Tongue (tissue), 3 donors: ENCODE measurements at places on chromosomes 16 and 17.

DNA sequence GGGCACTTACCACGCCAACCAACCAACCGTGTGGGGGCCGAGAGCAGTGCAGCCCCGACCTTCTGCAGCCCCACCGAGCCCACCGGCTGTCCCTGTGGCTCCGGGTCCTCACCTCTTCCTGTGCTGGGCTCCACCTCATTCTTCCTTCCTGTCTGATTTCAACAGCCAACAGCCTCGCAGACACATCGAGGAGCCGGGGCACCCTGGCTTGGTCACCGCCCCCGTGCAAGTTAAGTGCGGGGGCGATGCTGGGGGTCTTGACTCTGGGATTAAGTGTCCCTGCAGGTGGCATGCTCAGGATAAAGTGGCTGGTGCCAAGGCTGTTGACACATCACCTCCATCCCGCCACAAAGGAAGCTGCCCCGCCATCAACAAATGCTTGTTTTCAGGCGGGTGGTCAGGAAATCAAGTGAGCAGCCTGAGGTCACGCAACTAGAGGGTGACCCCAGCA is at the start of gene NLRC3:
NLRC3 (minus strand) TSS at position 102 of the 451 bp plus-strand sequence. CDS start 12,367 bp downstream, outside the sequence.
- DNase-seq: no peak

- DNase-seq: no peak
Measured at GRCh38 chr17:33438139-33438538, 145.0 kb upstream of the ASIC2 start.

DNA sequence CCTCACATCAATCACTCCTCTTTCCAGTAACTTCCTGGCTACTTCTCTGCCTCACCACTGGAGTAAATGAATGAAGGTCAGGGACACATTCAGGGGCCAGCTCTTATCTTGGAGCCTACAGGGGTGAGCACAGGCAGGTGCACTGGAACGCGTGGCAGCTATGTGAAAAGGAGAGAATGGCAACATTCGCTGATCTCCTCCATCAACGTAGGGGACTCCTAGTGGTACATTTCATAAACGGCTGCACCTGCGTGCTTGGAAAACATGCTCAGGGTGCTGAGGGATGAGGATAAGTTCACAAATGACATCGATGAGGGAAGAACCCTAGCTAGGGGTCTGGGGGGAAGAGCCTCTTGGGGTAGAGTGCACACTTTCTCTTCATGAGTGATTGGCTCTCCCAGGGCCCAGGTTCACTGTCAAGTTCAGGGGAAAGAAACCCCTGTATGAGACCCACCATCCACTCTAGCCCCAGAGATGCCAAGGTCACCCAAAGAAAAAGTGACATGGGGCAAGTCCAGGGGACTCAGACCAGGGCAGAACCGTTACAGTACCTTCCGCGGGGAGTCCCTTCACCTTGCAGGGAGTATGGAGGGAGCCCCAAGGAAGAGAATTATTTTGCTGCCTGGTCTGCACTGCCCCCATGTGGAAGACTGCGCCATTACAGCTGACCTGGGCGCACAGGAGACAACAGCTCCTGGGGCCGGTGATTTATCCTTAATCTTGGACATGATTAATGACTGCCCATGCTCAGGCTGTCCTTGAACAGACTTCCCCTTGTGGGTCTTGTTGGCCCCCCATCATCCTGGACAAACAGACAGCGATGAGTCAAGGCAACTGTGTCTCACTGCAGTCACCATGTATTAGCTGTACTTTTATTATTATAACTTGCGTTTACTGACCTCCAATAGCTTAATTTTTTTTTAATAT is 30.1 kb downstream of the VAC14 start:
- peak; percentile 81 for DNase-seq

DNA sequence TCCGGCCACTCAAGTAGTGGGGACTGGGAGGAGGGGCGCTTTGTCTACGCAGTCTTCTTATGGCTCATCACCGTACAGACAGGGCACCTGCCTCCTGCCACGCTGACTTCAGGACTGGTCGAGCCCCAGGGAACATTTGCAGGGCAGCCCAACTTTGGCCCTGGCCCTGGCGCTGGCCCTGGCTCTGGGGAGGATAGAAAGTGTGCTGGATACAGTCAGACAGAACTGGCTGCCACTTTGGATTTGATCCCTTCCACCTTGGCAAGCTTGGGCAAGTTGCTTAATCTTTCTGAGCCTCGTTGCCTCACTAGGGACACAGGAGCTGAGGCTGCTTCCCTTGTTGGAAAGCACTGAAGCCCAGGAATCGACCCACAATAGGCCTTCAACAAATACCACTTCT is 13.6 kb downstream of the LGALS9 start:
- DNase-seq: no peak

GRCh38 chr17:55632236-55632635 is 90.4 kb downstream of the TMEM100 start:
- no peak for DNase-seq

DNA sequence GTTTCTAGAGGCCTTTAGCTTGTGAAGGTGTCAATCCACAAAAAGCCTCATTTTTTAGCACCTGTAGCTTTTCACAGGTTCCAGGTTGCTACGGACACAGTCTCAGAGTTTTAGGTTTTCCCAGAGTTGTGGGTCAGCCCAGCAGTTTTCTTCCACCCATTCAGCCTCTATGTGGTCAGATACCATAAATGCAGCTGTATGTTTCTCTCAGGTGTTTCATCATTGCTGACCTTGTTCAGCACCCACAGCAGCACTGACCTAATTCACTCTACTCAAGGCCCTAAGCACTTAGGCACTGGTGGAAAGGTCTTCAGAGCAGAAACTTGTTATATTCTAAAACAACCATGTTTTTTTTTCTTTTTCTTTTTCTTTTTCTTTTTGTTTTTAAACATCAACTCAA is 15.0 kb upstream of the SPACA3 start:
- no peak for DNase-seq

DNA sequence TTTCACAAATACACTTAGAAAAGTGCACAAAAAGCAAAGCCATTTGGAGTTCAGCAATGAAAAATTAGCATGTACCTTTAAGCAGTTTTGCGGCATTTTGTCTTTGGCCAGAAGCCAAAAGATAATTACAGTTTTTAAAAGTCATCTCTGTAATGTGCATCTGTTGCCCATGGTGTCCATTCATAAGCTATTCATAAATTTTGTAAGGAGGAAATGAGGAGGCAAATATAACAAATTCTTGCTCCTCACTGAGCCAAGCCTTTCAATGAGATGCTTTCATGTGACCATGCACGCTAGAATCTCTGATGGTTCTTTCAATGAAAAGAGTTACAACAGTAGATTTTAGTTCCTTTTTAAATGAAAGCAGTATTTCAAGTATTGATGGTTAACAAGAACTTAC is 247.1 kb upstream of the MON1B start:
- DNase-seq: peak; percentile 22

DNA sequence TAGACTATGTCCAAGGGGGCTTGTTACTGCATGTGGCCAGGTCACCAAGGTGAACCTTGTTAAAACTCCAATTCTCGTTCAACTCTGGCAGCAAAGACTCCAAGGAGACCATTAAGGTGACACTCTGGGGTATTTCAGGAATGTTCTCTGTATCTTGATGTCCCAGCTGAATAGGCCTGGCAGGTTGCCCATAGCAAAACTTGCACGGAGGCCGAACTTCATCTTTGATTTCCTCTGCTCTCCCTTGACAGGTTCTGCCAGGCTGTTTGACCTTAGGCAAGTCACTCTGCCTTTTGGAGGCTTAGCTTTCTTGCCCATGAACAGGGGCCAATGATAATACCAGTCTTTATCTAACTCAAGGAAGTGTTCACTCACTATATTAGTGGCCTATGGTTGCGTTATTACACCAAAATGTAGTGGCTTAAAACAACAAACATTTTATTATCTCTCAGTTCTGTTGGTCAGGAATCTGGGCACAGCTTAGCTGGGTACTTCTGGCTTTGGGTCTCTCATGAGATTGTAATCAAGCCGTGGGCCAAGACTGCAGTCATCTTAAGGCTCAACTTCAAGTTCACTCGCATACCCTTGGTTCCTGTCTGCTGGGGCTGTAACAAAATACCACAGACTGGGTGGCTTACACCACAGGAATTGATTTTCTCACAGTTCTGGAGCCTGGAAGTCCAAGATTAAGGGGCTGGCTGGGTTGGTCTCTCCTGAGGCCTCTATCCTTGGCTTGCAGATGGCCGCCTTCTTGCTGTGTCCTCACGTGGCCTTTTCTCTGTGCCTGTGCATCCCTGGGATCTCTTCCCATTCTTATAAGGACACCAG is 168.5 kb downstream of the UTP18 start:
- no peak for DNase-seq

- peak; percentile 92 for DNase-seq
Measured at GRCh38 chr16:82845116-82845515, 218.3 kb downstream of the CDH13 start.

GRCh38 chr17:39170109-39170508 is 4.1 kb upstream of the ARL5C start:
- DNase-seq: no peak

DNA sequence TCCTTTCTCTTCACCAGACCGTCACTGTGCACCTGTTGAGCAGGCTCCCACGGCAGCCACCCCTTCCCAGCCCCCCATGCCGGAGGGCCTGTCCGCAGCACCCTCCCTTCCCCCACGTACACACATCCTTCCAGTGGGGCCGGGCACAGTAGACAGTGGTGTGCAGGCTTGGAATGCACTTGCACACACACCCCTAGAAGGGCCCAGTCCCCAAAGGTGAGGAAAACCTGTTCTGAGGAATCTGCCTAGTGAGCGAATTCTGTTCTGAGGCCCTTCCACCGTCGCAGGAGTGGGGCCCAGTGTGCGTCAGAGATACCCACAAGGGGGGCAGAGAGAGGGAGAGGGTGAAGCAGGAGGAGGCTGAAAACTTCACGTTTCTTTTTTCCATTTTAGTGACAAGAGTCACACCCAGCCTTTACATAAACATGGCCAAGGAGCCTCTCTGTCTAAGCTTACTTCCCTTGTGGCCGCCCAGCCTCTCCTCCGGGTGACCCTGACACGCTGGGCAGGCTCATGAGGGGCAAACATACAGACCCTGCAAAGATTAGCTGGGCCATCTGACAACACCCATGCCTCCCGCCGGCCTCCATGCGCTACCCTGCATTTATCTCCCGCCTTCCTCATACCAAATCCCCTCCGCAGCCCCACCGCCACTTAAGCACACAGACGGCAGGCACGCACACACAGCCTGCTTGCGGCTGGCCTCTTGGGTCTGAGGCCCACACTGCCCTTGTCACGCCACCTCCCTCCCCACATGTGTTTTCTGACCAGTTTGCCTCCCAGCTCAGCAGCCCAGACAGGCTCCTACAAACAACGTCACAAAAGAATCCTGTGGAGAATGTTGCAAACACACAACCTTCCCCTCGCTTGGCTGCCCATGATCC is 1.8 kb downstream of the ZBTB4 start:
- peak; percentile 78 for DNase-seq

GRCh38 chr17:77433385-77434135 is 292.8 kb downstream of the SEC14L1 start:
- DNase-seq: peak; percentile 91

DNA sequence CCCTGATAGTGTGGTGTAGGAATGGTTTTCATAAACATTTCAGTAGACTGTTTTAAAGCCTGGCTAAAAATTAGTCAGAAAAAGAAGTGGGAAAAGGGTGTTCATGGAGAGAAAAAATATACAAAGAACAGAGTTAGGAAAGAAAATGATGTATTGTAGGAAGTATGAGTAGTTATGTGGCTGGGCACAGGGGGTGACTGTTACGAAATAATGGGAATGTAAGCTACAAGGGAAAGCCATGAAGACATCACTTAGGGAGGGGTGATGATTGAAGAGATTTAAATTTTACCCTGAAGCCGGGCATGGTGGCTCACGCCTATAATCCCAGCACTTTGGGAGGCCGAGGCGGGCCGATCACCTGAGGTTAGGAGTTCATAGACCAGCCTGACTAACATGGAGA is 55.3 kb downstream of the NUP88 start:
- no peak for DNase-seq

- DNase-seq: no peak
Measured at GRCh38 chr17:70820276-70820675, 650.9 kb downstream of the KCNJ2 start.

- no peak for DNase-seq
Measured at GRCh38 chr17:49997301-49997650, 2.3 kb upstream of the DLX3 start.

DNA sequence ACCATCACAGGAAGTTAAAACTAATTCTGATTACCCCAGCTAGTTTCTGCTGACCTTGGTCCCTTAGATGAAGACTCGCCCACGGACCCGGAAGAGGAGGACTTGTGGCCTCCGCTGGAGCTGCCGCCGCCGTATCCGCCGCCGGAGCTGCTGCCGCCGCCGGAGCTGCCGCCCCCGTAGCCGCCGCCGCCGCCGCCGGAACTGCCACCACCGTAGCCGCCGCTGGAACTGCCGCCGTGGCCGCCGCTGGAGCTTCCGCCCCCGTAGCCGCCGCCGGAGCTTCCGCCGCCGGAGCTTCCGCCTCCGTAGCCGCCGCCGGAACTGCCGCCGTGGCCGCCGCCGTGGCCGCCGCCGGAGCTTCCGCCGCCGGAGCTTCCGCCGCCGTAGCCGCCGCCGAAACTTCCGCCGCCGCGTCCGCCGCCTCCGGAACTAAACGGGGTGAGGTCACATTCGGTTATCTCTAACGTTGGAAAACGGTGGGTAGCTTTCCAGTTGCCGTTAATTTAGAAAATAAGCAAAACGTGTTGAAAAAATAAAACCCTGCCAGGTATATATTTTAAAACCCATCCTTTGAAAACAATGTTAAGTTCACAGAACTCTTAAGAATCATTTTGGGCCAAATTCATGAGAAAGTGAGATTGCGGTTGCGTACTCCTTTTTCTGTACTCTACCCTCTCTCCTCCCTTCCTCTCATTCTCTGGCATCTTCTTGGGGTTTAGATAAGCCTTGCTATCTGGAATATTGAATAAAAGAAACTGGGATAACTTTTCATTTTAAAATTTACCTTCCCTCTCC is 3.5 kb downstream of the KRT10 start:
- DNase-seq: peak; percentile 93

GRCh38 chr17:66604376-66604775 is 230.5 kb upstream of the CACNG5 start:
- peak; percentile 77 for DNase-seq

GRCh38 chr17:21677126-21677910 is 15.0 kb upstream of the KCNJ18 start:
- DNase-seq: no peak

GRCh38 chr17:74126179-74126900 is 77.1 kb upstream of the RPL38 start:
- no peak for DNase-seq

DNA sequence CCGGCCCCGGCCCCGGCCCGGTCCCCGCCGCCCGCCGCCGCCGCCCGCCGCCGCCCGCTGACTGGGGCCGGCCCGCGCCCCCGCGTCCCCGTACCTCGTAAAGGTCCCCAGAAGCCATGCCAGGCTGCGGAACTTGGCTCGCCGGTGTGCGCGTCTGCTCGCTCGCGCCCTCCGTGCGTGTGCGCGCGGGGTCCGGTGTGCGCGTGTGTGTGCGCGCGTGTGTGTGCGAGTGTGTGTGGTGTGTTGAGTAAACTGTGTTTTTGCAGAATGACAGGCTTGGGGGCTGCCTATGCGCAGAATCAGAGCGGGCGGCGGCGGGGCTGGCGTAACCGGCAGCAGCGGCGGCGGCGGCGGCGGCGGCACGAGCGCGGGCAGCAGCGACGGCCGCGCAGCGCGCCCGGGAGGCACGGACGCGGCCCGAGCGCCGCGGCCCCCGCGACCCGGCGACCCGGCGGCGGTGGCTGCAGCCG is 307 bp downstream of the CDYL2 start:
- DNase-seq: peak; percentile 62

- DNase-seq: no peak
Measured at GRCh38 chr17:1727258-1727789, 2.8 kb downstream of the WDR81 start.

- DNase-seq: peak; percentile 97
Measured at GRCh38 chr16:85126705-85127378, 14.6 kb upstream of the CIBAR2 start.

- DNase-seq: no peak
Measured at GRCh38 chr16:31271621-31272190, 11.9 kb downstream of the ITGAM start.

- DNase-seq: peak; percentile 11
Measured at GRCh38 chr16:20799599-20799998, 6.7 kb downstream of the ERI2 start.
